ENCODE measurements at places on chromosomes 2 and 18.

- no peak for DNase-seq
Observed at GRCh38 chr2:201523506-201523905, 72.0 kb downstream of the STRADB start.

- no peak for DNase-seq
Observed at GRCh38 chr2:26316845-26317244, 29.1 kb upstream of the SELENOI start.

DNA sequence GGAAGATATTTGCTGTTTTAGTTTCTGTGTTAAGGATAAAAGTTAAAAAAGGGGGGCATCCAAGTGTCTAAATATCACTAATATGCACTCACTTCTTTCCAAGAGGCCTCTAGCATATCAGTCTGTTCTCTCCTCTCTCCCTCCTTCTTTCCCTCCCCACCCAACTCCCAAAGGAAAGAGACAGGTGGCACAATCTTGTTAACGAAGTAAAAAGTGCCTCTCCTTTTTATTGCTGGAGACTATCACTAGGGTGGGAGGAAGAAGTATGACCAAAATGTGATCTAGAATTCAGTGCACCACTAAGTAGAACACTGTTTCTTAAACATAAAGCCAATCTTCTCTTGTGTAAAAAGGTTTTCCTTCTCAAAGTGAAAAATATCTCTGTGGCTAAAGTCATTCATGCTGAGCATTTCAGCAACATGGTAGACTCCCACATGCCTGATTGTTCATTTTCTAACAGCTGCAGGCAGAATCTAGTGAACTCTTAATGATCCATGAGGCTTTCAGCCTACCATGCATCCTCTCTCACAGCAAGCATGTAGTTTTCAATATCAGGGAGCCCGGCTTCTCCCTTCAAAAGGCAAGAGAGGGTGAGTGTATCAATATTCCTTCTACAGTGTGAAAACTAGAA is 39.5 kb downstream of the RNU4ATAC start:
- no peak for DNase-seq

DNA sequence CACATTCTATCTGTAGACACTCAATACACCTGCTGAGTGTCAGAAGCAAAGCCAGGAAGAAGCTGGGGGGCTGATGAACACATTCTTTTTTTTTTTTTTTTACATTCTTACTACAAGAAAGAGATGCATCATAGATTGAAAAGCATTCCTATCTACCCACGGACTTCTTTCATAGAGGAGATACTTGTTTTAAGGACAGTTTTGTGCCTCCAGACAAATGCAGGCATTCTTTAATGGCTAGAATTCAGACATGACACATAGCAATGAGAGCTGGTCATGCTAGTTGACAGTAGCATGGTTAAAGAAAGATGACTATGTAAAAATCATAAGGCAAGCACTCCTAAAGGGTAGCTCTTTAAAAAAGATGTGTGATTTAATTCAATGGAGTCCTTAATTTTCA is 110.2 kb downstream of the EPHA4 start:
- no peak for DNase-seq

Data from iPS-NIHi11 (cell line).